Psoas muscle (tissue), 8 donors: ENCODE measurements at places on chromosomes 4 and X.

- DNase-seq: no peak
Observed at GRCh38 chrX:85996555-85996954, 50.8 kb downstream of the CHM start.

DNA sequence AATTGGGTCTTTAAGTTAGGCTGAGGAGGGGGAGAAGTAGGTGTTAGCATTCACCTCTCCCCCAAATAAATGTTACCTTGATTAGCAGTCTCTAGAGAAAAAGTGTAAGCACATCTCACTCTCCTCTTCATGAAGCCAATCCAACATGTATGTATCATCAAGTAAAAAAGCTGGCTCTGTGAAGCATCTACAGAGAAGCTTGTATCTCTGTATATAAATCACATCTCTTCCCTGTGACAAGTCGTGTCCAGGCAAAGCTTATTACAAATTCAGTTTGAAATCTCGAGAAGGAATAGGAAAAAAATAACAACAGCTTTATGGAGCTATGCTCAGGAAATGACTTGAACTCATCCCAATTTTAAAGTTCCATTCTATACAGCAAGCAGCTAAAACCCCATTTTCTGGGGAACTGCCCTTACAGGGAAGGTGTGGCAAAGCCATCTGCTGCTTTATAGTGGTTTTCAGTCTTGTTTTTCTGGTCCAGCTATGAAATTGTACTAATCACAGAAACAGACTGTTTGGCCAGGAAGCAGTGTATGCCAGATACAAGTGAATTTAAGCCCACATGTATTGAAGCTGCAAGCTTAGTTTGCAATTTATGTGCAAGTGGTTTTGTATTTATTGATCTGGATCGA, 313.3 kb upstream of the NOCT start:
- DNase-seq: no peak

DNA sequence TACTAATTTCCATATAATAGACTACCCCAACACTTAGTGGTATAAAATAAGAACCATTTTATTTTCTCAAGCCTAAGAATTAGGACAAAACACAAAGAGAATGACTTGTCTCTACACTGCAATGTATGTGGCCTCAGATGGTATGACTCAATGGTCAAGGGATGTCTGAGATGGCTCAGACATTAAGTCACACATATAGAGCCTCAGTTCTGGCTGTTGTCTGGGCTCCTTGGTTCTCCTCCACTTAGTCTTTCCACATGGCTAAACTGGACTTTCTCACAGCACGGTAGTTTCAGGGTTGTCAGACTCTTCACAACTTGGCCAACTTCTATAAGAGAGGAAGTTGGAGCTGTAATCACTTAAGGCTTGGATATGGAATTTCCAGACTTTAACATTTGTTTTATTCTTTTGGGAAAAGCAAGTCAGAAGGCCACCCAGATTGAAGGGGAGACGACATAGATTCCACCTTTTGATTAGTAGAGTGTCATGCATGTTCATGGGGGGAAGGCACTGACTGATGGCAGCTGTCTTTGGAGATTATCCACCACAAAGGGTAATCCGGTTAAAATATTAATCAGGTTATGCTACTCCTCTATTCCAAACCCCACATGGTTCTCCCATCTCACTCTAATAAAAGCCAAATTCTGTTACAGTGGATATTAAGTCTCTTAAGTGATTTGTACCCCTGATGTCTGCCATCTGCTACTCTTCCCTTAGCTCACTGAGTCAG, 9.4 kb downstream of the IL15 start:
- DNase-seq: no peak

- no peak for DNase-seq
Observed at GRCh38 chrX:54479136-54480111, 16.6 kb downstream of the FGD1 start.

- DNase-seq: no peak
Observed at GRCh38 chr4:3145234-3145924, 70.9 kb downstream of the HTT start.

DNA sequence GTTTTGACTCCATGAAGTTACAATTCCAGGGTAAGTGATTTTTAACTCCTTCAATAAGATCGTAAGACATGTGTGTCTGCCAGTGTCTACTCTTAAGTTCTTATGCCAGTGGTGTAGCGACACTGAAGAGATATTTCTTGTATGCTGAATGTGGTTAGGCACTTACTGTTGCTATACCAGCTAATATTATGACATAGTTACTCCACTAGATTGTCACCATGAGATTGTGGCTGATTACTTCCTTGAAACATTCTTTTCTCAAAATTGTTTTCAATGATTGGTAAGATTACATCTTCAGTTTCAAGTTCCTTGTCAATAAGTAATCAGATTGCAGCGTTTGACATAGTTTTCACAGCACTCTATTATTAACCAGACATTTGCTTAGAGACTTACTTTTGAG, 60.6 kb upstream of the PAGE5 start:
- no peak for DNase-seq

DNA sequence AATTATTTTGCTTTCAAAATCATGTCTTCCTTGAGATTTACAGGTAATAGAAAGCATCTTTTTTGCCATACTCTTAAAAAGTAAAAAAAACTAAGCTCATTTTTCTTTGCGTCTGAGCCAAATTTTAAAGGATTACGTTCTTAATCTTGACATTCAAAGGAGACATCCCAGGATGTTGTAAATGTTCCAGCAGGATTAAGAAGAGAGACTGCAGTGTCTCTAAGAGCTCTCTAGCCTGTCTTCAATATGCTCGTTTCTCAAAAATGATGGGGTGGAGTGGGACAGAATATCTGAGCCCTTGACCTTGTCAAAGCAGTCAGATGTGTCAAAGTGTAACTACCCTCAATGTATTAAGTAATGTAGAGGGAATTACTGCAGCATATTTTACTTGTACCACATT, 363.3 kb downstream of the PCDH7 start:
- no peak for DNase-seq

GRCh38 chrX:119729408-119730201, 28.8 kb upstream of the SOWAHD start:
- DNase-seq: no peak

DNA sequence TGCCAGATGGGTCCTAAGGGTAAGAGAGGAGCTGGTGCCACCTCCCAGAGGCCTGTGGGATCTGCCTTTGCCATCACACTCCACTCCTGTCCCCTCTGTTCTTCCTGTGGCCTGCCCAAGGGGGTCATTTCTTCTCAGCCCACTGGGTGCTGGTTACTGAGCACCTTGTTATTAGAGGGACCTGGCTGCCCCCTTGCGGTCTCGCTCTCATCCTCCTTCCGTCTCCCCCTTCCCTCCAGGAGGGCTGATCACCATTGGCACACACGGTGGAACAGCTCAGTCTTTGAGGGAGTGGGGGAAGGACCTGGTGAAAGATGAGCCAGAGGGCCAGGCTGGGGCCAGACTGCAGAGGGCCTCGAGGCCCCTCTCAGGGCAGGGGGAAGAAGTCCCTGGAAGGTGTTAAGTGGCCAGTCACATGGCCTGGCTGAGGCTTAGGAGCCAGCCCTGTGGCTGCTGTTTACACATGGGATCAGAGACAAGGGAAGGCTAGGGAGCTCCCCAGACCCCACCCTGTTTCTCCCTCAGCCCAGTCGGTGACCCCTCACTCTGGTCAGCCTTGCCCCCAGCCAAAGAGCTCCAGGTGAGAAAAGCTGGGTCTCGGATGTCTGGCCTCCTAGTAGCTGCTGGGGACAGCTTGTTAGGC, 68.1 kb downstream of the MTMR1 start:
- no peak for DNase-seq

GRCh38 chrX:27598312-27598711, 8.2 kb downstream of the DCAF8L2 start:
- no peak for DNase-seq

DNA sequence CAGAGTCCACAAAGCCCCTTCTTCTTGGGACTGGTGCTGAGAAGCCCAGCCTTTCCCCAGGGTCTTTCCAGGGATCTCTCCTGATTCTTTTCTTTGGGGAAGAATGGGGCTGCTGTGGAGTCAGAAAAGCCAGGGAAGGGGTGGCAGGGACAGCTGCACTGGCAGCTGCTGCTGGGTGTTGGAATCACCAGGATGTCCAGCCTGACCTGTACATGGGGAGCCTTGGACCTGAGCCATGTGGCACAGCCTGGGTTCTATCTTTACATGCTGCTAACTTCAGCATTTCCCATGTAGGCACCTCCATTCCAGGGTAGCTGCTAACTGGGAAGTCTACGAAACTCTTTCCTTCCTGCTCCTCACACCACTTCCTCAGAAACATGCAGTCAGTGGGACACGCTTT, 36.0 kb downstream of the MED28 start:
- no peak for DNase-seq

DNA sequence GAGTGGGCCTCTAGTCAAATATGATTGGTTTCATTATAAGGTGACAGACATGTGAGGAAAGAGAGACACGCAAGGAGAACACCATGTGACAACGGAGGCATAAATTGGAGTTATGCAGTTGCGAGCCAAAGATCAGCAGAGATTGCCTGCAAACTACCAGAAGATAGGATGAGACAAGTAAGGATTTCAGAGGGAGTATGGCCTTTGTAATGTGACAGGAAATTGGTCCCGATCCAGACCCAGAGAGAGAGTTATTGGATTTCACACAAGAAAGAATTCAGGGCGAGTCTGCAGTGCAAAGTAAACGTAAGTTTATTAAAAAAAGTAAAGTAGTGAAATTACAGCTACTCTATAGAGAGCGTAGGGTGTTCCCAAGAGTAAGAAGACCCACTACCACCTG, 35.7 kb upstream of the NDST4 start:
- DNase-seq: no peak

DNA sequence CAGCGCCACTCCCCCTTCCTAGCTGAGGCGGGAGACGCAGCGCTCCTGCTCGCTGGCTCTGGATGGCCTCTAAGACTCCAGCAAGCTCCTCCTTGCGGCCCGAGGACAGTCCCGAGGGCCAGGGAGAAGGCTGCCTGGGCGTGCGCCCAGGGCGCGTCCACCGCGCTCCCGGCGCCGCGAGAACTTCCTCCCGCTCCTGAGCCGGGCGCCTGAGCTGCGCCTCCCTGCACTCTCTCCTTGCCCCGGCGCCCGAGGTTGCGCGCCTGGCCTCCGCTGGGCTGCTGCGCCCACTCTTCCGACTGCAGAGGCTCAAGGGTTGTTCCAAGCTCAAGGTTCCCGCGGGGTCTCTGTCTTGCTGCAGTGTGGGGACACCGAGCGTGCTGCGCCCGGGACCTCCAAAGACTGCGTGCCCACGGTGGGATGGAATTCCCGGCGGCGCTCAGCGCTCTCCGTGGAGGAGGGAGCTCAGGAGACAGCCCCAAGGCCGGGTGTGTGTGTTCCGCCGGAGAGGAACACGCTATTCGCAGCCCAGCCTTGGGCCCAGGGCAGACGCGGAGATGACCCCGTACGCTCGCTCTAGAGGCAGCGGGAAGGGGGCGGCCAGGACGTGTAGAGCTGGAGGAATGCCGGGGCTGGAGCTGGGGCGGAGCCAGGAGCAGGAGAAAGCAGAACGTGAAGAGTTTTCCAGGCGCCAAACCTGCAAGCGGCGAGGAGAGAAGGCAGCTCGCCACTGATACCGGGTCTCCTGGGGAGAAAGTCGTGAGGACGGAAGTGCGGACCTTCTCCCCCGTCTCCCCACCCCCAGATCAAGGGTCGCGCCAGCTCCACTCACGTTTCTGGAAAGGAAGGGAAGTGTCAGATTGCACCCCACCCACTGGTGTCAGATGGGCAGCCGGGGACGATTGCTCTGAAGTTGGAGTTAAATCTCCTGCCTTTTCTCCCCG, at the start of gene ARHGAP6:
ARHGAP6 (minus strand) TSS at position 753 of the 944 bp plus-strand sequence. CDS start 1,092 bp downstream, outside the sequence.
- DNase-seq: peak; percentile 49

GRCh38 chr4:24190761-24191695, 301.2 kb upstream of the PPARGC1A start:
- DNase-seq: no peak

DNA sequence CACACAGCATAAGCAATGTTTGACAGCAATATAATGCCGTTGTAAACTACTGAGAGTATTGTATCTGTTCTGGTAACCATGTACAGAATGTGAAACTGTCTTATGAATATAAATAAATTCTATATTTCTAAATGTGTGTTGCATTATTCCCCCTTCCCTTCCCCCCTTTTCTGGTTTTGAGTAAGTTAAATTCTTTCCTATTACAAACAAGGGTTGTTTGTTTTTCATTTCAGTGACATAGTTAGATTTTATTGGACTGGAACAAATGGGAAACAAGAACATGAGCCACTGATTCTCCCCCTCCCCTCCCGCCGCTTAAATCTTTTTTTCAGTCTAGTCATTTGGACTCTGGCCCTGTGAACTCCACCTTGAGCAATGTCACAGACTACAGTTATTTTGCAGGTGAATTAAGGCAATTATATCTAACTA, 69.8 kb downstream of the GPAT3 start:
- DNase-seq: no peak

DNA sequence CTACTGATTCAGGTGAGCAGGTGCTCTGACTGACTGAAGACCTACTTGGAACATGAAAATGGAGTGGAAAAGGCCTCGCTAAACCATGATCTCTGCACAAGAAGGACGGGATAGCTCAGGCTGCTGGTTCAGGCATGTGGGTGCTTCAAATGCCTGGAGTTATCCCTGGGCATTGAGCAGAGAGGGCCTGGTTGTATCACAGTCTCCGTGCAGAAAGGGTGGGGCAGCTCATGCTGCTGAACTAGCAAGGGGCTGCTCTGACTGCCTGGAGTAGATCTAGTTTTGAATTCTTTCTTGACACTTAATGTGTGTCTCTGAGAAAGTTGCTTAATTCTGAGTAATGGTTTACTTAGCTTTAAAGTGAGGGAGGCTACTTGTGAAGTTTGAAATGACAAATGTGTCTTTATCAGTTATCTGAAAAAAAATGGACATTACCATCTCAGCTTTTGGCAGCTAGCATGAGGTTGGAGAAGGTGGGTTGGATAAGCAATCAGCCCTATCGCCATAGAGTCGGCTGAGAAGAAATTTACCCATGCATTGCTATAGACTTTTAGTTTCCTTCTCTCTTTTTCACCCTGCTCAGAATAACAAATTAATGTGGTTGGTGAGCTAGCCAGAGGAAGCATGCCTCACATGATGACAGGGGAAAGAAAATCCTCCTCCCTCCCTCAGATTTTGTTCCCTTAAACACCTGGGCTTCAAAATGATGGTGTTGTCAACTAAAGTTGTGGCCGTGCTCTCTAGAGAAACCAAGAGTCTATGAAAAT, 832.4 kb downstream of the STIM2 start:
- no peak for DNase-seq

GRCh38 chr4:1873291-1873690, 2.1 kb downstream of the NSD2 start:
- DNase-seq: no peak

- no peak for DNase-seq
Observed at GRCh38 chr4:7183780-7184460, 8.4 kb upstream of the SORCS2 start.

DNA sequence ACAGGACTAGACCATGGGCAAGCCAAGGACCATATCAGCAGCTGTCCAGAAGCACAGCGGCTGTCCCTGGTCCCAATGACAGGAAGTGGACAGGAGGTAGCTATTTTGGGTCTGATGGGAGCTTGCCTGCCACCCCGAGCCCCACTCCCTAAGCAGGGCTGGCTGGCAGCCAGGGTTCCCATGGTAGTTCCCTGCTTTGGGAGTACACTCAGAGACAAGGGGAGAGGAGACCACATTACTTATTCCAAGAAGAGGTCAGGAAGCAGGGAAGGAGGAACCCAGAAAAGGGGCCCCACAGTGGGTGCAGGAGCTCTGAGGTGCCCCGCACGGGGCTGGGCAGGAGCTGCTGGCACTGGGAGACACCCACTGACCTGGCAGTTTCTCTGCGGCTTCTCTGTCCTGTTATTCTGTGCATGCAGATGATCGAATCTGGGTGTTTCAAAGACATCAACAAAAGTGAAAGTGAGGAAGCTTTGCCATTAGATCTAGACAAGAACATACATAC, 36.3 kb downstream of the HTT-AS start:
- DNase-seq: peak; percentile 58

- no peak for DNase-seq
Observed at GRCh38 chrX:103927030-103927429, 35.4 kb upstream of the TMSB15B start.

- no peak for DNase-seq
Observed at GRCh38 chr4:1353186-1354055, 6.4 kb downstream of the UVSSA start.
